Bronchial epithelial cell (primary cell): ENCODE measurements at places on chromosomes 3 and 15.

DNA sequence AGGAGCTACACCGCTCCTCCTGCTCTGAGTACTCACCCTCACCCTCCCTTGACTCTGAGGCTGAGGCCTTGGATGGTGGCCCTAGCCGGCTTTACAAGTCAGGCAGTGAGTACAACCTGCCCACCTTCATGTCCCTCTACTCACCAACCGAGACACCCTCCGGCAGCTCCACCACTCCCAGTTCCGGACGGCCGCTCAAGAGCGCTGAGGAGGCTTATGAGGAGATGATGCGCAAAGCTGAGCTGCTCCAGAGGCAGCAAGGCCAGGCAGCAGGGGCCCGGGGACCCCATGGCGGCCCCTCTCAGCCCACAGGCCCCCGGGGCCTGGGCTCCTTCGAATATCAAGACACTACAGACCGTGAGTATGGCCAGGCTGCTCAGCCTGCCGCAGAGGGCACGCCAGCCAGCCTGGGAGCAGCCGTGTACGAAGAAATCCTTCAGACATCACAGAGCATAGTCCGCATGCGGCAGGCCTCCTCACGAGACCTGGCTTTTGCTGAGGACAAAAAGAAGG lies 21.2 kb upstream of the APEH start:
- DNase-seq = no peak

DNA sequence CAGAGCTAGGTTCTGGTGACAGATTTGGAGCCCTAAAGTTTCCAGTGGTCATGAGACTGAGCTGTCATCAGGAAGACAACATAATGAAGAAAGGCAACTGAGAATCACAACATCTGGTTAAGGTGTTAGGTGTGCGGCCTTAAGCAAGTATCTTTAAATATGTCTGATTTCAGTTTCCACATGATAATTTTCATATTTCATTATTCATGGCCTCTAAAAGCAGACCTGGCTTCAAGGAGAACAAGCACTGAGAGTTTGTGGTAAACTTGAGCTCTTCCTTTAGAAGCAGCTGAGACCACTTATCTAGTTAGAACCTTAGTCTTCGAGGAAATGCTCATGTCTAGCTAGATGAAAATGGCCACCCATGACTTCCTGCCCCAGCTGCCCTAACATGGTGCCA lies 25.7 kb upstream of the MYLK start:
- DNase-seq = no peak

DNA sequence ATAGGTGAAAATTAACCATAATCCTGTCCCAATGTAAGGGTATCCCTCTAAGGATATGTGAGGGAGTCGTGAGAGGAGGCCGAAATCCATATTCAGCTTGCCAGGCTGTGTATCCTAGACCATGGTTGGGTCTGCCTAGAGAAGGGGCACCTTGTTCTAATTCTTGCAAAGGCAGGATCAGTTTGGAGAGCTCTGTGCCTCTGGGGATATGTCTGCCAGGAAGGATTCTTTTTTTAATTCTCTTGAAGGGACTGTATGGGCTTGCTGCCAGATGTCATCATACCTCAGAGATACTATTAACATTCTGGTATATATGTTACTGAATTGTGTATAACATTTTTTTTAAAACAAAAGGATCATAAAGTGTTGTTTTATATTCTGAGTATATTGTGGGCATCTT lies 2.4 kb downstream of the ATP1B3 start:
- peak; percentile 15 for DNase-seq

DNA sequence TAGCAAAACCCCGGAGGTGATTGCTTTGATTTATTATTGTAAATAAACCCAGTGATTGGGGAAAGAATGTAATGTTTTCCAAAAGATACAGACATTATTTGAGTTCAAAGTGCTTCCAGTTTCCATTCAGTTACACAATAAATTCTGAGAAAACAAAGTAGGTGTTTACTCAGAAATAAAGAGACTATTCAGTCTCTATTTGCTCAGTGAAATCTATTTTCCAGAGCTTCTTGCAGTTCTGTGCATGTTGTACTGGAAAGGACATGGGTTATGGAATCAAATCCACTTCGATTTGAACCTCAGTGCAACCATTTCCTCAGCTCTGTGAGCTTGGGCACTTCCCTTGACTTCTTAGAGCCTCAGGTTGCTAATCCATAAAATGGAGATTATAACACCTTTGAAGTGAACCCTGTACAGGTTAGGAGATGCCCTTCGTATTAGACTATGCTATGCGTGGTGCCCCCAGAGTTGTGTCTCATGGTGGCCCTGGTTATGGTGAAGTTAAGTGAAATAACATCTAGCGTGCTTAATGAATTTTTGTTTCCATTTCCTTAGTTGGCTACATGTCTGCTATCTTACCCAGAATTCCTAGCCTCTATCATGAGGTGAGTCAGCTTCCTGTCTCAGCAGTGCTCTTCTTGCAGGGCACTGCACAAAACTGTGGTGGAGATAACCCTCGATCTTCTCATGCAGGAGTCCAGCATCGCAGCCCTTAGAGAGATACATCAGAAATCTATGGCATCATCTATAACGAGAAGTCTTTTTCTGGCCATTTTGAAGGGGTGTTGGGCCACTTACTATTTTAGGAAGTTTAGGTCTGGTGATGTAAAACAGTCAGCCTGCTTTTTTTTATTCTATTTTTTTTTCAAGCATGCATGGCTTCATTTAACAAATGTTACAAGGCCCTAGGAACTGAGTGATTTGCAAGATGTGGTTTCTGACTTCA lies 97.7 kb downstream of the RPL39L start:
- peak; percentile 9 for DNase-seq

DNA sequence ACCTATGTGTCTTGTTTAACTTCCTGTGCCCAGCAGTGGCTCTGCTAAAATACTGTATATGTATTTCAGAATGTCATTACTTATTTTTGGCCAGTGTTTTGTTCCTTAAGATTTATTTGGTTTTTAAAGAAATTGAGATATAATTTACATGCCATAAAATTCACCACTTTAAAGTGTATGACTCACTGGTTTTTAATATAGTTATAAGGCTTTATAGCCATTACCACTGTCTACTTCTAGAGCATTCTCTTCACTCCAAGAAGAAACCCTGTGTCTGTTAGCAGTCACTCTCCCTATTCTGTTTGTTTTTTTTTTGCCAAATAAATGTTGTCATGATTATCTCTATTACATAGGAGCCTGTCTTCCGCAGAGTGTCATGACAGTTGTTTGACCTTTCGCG lies 25.8 kb downstream of the PPM1L start:
- no peak for DNase-seq

DNA sequence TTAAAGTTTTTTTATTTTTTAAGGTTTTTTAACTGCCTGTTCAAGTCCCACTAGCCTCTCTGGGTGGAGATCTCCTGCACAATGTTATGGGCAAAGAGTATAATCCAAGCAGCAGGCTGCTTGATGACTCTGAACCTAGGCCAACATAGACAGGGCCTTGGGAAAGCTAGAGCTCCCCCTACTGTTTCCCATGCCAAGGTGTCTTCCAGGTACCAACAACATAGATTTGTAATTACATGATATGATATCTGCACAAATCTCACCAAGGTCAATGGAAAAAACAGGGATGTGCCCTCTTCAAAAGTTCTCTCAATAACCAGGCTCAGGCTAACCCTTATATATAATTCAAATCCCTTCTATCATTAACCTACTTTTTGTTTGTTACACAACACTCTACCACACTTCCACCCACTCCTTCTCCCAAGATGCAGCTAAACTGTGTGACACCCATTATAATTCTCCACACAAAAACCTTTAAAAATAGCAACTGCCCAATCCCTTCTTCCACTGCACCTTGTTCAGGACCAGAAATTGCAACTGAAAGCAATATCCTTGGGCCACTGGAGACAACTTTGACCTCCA lies 43.8 kb downstream of the RBM15B start:
- peak; percentile 66 for DNase-seq

DNA sequence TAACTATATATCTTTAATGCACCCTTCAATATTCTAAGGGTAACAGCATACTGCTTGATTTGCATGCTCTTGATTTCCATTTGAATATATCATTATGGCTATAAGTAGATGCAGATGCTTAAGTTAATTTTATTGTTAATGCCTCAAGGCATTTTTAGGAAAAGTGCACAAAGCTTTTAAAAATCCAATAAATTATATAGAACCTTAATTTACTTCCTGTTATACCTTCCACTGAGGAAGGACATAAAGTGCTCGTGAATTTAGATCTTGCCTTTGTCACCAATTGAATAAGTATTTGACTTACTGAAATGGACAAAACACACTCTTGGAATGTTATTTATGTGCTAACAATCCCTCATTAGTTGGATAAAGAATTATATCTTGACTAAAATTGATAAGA lies 276.7 kb upstream of the CCDC54 start:
- no peak for DNase-seq

GRCh38 chr3:39323494-39323893 lies 6.0 kb upstream of the CCR8 start:
- DNase-seq = no peak

GRCh38 chr15:35505809-35506208 lies 40.2 kb downstream of the DPH6 start:
- DNase-seq = no peak

GRCh38 chr3:185561374-185561943 lies 9.1 kb upstream of the LIPH start:
- no peak for DNase-seq

DNA sequence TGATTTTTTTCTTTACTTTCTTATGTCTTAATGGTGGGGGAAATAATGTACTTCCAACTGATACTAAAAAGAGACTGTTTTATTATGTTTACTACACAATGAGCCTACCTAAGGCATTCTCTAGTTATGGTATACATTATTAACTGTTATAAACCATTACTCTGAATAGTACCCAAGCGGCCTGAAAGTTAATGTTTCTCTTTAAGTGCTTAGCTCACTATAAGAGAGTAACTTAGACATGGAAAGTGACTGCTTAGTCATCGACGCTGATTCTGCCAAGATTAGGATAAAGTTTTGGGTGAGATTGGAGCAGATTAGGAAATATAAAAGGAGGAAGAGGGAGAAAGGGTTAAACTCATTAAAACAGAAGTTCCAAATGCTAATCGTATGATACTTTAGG lies 365.0 kb downstream of the NLGN1 start:
- DNase-seq = no peak

GRCh38 chr3:122299872-122300460 lies 25.1 kb upstream of the CSTA start:
- DNase-seq = peak; percentile 25

GRCh38 chr3:114308830-114309229 lies 15.0 kb downstream of the TIGIT start:
- DNase-seq = no peak

DNA sequence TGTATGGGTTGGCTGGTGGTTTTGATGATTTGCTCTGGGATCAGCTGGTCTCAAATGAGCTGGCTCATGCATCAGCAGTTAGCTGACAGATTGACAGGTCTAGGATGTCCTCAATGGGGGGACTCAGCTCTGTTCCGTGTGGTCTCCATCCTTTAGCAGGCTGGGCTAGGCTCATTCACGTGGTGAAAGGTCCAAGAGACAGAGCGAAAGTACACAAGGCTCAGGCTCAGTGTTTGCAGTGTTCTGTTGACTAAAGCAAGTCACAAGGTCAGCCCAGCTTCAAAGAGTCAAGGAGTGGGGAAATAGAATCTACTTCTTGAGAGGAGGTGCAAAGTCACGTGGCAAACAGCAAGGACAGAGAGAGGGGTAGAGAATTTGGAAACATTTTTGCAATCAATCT lies 126.5 kb upstream of the CMC1 start:
- DNase-seq = no peak

DNA sequence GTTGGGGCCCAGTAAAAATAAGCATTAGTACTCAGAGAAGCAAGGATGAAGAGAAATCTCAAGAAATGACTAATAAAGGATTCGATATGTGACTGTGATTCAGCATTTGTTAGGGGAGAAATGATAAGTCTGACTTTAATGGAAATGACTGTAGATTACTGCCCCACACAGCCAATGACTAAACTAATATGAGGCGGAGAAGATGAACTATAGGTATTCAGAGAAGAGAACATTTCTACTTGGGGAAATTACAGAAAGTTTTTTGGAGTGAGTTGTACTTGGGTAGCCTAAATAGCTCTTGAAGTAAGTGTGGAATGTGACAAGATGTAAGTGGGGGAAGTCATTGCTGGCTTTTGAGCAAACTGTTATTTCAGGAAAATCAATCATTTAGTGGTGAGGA lies 380.0 kb downstream of the PDCD6IP start:
- DNase-seq = no peak

- peak; percentile 100 for DNase-seq
Observed at GRCh38 chr3:4906107-4906621, 73.1 kb upstream of the BHLHE40 start.

DNA sequence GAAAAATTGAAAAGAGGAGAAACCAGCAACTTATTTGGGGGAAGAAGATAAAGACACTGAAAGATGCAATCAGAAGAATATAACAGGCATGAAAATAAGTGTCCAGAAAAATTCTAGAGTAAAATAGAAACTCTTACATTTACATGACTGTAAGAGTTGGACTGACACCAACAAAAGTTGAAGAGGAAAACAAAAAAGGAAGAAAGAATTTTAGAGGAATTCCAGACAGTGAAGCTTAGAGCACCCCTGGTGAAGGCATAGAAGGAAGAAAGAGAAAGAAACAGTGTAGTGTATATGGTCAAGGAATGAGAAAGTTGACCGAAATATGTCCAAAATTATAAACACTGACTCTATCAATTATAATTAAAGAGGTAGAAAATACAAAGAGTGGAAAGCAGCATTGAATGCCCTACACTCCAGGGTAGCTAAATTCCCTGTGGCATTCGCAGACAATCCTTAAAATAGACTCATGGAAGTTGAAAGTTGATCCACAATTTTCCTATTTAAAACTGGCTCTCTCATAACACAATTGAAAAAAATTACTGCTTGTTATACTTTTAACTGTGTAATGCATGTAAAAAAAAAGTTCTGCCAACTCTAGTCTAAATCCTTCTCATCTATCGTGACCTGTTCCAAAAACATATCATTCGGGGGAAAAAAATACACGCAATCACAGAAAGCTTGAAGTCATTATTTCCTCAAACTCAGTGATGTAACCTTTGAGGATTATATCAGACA lies 102.6 kb upstream of the ABI3BP start:
- no peak for DNase-seq

- no peak for DNase-seq
Observed at GRCh38 chr3:2856138-2857133, 253.7 kb downstream of the IL5RA start.

DNA sequence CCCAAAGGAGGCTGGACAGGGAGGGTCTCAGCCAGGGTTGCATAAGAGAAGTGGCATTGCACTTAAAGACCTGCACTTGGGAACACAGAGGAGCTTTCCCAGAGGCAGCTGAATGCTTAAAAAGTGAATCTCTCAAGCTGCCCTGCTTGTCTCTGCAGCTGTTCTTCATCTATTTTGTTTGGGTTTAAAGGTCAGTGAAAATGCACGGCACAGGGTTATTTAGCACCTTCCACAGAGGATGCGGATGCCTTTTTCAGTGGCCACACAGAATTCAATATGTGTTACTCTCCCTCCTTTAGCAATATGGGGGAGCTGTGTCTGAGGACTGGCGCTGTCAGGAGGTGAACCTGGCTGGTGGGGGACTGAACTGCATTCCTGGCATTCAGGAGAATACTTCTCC lies 22.7 kb upstream of the CTNNB1 start:
- DNase-seq = no peak
